ENCODE measurements at places on chromosomes 6 and 20.

GRCh38 chr6:11604836-11605506 lies 67.4 kb downstream of the TMEM170B start:
- no peak for DNase-seq

DNA sequence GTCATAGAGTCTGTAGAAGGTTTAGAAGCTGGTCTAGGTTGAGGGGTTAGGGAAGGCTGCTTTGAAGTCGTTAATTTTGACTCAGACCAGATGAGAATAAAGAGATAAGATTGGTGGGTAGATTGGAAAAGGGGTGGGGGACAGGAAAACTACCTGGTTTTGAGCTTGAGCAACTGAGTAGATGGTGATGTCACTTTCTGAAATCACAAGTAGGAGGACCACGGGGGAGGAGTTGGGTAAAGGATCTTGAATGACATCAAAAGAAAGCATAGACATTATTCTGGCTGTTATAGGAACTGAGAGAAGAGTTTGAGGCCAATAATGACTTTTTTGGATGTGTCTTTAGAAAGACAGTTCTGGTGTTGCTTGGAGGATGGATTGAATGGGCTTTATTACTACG lies 4.1 kb upstream of the COL9A1 start:
- DNase-seq, result no peak

DNA sequence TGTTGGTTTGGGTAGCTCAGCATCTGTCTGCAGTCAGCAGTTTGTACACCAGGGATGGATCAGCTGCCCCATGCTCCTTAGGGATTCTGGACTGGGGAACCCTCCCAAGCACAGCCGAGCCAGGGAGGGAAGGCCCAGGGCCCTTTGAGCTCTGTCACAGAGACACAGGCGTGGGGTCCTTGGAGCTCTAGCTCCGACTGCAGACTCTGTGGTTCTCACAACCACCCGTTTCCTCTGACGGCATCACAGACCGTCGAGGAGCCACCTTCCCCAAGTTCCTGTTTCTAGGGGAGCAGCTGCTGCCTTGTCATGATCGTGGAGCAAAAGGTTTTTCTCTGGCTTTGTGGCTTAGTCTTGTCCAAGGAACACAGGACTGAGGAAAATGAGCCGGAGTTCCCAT lies at the start of gene SLA2:
SLA2 (minus strand) TSS at position 199 of the 400 bp plus-strand sequence. CDS start 4,861 bp downstream, outside the sequence.
- DNase-seq, result no peak

DNA sequence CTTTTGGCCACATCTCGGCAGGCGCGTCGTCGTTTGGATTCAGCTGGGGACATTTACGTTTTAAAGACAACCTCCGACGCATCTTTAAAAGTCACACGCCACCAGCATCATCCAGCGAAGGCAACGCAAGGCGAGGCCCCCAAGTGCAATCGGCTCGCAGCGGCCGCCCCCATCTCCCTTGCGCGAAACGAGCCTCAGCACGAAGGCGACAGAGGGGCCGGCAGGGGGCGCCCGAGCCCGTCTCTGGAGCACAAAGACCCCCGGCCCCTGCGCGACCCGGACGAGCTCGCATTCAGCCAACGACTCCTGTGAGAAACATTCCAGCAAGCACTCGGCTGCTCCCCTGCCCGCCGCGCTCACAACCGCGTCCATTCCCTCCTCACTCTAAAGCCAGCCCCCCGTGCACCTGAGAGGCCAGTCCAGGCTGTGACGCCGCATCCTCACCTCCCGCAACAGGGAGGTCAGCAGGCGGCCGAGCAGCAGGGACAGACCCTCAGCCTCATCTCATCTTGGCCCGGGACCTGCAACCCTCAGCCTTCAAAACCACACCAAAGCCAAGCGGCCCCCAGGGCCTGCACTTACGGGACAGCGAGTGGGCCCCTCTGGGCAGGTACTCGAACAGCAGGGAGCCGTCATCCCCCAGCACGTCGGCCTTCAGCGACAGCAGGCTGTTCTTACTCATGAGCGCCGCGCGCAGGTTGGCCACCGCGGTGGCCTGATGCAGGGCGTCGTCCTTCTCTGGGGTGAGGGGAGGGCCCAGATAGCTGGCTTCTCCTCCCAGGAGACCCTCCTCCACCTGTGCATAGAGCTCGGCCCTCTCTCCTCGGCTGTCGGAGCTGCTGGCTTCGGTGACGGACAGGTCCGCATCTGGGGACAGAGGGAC lies 35.8 kb downstream of the SLC2A4RG start:
- DNase-seq, result no peak

- DNase-seq, result no peak
These were observed 10.3 kb downstream of the AARS2 start for GRCh38 chr6:44302856-44303255.

DNA sequence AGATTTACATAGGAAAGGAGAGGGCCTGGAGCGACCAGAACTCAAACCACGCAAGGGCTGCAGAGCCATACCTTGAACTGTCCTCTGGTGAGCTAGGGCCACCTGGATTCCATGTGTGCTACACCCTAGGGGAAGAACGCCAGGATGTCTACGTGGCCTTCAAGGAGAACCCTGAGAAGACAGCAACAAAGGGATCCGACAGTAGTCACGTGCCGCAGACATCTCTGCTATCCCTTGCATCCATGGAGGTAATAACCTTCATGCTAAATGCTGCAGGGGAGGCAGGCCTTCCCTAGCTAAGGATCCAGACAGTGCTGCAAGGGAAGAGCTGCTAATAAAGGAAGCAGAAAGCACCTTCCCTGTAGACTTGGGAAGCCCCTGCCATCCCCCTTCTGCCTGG lies 52.9 kb downstream of the NOL4L start:
- DNase-seq, result no peak

DNA sequence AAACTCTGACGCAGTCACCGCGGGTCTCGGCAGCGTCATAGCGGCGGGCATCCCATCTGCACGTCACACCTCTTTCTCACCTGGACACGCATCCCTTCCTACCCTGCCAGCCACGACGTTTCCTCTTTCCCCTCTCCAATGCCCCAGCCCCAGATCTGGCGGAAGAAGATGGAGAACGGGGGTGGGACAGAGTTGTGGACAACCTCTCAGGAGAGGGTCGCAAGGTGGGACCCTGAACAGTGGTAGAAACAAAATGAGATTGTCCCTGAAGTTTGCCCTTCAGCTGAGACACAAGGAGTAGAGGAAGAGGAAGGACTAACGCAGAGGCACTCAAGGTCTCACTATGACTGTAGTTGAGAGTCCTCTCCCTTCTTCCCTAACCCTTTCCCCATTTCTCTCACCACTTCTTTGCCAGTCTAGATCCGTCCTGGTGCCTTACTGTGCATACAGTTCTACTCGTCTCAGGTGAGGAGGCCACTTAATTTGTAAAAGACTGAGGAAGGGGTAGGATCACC lies 562 bp downstream of the TRIM39 start:
- DNase-seq, result no peak

GRCh38 chr6:25637960-25638434 lies 14.0 kb upstream of the SCGN start:
- no peak for DNase-seq

GRCh38 chr6:156853733-156854132 lies 76.6 kb downstream of the ARID1B start:
- DNase-seq, result no peak

DNA sequence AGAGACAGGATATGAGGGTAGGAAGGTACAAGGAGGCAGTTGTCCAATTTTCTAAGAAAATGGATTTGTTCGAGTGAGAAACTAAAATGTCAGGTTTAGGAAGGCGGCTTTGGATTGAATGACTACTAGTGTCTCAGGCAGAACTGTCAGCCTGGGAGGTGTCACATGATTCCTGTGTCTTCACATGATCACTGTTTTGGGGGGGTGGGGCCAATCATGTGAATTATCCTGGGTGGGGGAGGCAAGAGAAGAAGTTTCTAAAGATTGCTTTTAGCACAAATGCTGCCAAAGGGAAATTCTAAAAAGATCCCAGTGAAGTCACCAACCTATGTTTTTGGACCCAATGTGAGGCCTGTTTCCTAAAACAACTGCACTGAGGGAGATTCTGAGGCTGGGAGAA lies 2.3 kb downstream of the SIRPA start:
- no peak for DNase-seq

DNA sequence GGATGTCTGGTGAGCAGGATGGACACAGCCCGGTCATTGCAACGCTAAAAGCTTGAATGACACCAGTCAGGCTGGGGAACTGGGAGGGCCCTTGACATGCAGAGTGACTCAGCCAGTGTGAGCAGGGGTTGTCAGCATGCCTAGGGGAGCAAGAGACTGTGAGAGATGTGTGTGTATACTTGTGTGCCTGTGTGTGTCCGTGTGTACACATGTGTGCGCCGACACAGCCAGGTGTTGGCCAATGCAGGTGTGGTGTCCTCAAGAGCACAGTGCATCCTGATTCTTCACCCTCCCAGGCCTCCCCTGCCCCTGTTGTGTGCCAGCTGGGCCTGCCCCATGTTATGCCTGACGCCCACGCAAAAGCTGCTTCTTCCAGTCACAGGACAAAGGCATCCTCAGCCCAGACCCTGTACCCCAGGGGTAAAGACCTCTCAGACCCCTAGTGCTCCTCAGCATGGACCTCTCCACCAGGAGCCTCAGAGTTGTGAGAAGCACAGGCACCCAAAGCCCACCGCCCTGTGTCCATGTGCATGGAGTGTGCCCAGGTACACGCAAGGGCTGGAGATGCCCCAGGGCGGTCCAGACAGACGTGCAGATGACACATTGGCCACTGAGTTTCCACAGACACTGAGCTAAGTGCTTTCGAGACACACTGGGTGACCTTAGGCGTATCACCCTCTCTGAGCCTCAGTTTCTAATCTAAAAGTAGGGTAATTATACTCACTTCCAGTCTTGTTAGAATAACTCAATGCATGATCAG lies 16.6 kb downstream of the NRSN2 start:
- DNase-seq, result no peak

DNA sequence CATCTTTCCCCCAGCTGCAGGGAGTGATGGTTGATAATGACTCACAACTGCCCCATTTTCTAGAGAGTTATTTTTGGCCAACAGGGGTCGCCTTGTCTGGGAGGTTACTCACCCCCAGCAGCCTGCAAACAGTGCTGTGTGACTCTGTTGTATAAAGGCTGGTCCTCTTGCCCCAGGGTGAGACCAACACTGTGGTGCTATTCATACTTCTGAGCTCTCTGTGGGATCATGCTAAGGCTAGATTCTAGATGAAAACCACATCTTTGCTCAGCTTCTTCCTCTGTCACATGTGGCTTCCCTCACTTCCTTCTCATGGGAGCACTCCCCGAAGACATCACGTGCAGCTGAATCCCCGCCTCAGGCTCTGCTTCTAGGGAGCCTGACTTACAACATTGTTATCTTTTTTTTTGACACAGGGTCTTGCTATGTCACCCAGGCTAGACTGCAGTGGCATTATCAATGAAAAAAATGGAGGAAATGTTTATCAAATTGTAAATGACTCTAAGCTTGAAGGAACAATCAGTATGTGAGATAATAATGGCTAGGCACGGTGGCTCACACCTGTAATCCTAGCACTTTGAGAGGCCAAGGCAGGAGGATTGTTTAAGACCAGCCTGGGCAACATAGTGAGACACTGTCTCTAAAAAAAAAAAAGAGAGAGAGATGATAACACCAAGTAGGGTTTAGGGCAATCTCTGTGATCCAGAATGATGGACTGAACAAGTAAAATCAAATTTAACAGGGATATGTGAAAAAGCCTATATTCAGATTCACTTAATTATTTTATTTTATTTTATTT lies 55.7 kb upstream of the SLC23A2 start:
- DNase-seq, result no peak

DNA sequence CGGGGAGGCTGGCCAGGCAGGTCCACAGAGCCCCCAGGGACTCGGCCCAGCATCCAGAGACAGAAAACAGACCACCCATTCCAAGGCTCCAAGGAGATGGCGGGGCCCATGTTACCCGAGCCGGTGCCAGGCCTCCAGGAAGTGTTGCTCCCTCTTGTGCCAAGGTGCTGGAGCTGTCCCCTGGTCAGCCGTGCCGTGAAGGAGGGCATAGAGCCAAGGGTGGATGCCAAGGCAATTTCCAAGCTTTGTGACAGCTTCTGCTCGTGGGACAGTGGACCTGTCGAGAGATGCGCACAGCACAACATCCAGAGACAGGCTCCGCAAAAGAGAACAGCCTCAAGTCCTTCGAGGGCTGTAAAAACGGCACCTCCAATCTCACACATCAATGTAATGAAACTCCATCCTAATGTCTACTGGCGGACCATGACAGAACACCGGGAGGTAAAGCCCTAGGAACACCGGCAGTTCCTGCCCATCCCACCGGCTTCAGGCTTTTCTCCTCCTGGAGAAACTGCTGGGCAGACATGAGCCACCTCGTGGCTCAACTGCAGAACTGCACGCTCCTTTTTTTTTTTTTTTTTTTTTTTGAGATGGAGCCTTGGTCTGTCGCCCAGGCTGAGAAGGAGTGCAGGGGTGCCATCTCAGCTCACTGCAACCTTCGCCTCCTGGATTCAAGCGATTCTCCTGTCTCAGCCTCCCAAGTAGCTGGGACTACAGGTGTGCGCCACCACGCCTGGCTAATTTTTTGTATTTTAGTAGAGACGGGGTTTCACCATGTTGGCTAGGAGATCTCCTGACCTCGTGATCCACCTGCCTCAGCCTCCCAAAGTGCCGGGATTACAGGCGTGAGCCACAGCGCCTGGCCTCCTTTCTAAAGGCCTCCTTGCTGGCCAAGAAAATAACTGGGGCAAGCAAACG lies 30.9 kb upstream of the AVP start:
- DNase-seq, result no peak

DNA sequence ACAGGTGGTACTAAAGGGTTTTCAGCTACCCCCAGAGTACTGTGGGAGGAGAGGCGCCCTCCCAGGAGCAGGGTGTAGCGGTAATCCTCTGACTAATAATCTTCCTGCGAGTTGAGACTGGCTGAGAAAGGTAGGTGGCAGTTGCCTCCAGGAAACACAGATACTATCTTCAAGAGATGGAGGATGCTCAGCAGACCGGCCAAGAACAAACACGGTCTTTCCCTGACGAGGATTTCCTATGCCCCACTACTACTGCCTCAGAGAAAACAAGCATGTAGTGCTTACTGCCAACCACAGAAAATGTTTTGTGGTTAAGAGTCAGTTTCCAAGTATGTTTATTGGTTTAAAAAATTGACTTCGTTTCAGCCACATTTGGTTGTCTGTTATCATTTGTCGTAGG lies 26.8 kb downstream of the C6orf89 start:
- no peak for DNase-seq

DNA sequence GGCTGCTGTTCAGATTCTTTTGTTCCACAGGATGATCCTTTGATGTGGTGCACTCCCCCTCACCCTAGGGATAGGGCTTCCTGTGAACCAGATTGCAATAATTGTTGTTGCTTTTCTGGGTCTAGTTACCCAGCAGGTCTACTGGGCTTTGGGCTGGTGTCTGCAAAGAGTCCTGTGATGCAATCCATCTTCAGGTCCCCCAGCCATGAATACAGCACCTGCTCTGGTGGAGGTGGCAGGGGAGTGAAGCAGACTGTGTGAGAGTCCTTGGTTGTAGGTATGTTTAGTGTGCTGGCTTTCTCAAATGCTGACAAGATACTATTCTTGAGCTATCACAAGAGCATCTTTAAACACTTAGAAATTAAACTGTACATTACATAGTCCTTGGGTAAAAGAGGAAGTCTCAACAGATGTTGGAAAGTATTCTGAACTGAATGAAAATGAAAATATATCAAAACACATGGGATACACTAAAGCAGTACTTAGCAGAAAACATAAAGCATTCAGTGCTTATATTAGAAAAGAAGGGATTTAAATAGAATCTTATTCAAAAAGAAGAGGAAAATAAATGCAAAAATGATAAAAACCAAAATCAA lies 49.1 kb upstream of the CCR6 start:
- no peak for DNase-seq

- no peak for DNase-seq
These were observed 157.1 kb upstream of the SMLR1 start for GRCh38 chr6:130670142-130670541.
